Activated CD8-positive, alpha-beta memory T cell treated with anti-CD3 and anti-CD28 coated beads, Interleukin-2, amount 10 ng/mL, durations not matched to agents 7 days and 5 days (primary cell): ENCODE measurements at places on chromosomes 16 and 17.

GRCh38 chr17:36034127-36034526, 16.4 kb upstream of the CCL23 start:
- DNase-seq: no peak

DNA sequence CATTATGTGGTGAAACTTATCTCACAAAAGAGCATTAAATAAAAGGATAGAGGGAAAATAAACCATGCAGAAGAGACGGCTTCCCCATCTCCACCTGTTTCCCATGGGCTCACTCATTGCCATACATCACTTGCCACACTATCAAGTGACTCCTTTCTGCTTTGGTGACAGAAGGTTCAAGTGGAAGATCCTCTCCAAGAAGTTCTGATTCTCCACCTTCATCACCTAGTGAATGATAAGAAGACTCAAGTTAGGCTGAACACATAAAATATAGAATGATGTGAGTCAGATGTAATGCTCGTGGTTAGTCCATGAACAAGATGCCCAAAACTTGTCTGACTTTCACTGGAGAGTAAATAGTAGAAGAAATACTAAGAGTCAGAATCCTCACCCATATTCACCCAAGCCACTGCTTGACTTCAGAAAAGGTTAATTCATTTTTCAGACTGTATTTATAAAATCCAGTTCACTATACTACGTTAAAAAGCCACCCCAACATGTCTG, 100.1 kb upstream of the TOB1 start:
- no peak for DNase-seq

GRCh38 chr17:16941072-16942036, 30.6 kb downstream of the TNFRSF13B start:
- no peak for DNase-seq

DNA sequence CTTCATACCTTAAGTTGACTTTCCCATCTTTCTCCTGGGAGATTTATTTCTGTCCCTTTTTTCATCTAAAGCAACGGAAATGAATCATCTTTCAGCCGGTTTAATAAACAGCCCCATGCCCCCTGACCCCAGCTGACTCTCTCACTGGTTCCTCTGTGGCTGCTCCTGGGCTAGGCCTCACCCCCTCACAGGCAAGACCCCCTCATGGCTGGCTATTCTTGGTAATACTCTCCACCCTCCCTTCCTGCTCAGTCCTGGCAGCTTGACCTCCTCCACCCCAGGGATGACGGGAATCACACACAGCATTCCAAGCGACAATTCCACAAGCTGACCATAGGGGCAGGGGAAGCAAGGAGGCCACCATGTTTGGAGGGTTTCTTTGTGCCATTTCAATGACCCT, 1.5 kb upstream of the ADAP2 start:
- DNase-seq: no peak

GRCh38 chr17:17118399-17118798, 76.1 kb downstream of the MPRIP start:
- no peak for DNase-seq

- no peak for DNase-seq
Measured at GRCh38 chr16:86072328-86073102, 173.6 kb downstream of the IRF8 start.

- DNase-seq: no peak
Measured at GRCh38 chr17:6642592-6642991, 1.7 kb downstream of the TXNDC17 start.

DNA sequence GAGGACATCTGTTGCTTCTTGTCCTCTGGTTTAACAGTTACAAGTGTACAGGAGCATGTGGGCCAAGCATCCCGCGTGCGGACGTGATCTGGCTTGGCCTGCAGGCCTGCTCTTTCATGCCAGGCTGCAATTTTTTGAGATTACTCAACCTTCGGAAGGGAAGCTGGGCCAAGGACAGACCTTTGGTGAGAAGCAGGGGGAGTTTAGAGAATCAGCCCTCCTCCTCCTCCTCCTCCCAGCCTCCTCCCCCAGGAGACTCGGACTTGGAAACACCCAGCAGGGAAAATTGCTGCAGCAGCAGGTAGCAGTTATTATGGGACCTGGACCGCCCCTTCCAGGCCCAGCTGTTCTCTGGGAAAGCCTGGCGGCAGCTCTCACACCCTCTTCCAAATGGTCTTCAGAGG, 5.1 kb upstream of the KLHL36 start:
- no peak for DNase-seq

- no peak for DNase-seq
Measured at GRCh38 chr17:2251098-2251497, 52.5 kb downstream of the SMG6 start.

GRCh38 chr16:30120340-30121105, 2.5 kb downstream of the MAPK3 start:
- DNase-seq: no peak

GRCh38 chr16:73414638-73415037, 366.7 kb upstream of the ZFHX3 start:
- no peak for DNase-seq

DNA sequence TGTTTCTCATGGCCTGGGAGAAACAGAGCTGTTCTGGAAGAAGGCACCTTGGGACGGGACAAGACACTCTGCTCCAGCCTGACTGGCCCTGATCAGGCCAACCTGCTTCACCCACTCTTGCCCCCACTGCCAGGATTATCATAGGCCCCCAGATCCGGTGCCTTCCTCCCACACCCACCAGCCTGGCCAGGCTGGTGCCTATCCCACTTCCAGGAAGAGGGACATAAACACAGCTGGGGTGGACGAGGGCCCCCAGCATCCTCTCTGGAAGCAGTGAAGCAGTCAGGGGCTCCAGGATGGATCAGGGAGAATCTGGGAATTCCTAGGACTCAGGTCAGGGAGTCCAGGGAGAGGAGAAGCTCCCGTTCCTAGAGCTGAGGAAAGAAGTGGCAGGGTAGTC, 16.9 kb upstream of the ITGA3 start:
- DNase-seq: no peak

GRCh38 chr17:77375917-77376651, 235.3 kb downstream of the SEC14L1 start:
- peak; percentile 90 for DNase-seq

- no peak for DNase-seq
Measured at GRCh38 chr16:11597235-11598095, 10.7 kb upstream of the LITAF start.
